GM03348 (cell line): ENCODE measurements at places on chromosomes 6 and 20.

- DNase-seq, result no peak
These were observed 1167.7 kb upstream of the ADGRB3 start for GRCh38 chr6:67467341-67467740.

- no peak for DNase-seq
These were observed 21.8 kb upstream of the UFL1 start for GRCh38 chr6:96499781-96500180.

DNA sequence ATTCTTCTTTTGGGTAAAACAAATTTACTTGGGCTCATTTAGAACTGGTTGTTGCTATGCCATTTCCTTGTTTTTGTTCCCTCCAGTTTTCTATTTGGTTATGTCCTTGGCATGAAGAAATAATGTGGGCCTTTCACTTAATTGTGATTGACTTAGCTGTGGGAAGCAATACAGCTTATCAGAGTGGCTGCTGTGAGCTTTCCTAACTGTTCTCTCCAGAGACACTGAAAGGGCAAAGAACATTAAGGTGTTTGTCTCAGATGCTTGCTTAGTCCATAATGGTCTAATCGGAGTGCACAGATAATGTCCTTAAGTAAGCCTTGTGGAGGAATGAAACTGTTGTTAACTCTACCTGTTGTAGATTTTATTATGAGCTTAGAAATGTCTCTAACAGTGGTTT, 56.6 kb downstream of the SH3BGRL2 start:
- no peak for DNase-seq

DNA sequence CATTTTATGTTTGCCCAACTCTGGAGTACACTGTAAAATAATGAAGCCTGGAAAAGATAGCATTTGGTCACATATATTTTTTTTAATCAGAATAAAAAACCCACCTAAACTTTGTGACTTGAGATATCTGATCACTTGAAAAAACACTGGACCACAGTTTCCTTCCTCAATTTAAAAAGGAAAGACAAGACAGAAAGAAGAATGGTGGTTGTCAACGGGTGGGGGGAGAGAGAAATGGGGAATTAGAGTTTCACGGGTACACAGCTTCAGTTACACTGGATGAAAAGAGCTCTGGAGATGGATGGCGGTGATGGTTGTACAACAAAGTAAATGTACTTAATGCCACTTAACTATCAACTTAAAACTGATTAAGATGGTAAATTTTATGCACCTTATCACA, 14.7 kb upstream of the DST start:
- no peak for DNase-seq

DNA sequence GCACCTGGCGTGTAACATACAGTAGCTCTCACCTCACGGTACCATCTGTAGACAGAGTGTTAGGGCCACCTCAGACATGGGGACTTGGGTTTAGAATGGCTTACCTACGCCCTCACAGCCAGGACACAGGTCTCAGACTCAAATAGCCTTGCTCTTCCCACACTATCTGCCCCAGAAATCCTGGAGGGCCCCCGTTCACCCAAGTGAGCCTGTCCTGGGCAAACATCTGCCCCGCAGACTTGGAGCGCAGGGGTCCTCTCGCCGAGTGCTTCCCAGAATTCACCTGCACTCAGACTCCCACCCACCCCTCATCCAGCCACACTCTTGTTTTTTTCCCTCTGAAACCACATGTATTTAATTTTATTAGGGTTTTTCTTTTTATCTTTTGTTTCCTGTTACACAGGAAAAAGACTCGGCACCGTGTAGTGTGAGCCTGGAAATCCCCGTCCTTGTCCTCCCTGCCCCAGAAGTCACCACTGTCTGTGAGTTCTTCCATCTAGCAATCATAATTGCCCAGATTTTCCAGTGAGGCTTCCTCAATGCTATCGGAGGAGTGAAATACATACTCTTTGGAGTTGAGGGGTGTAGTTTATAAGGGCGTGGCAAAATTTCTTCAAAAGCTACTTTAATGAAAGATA, 17.1 kb upstream of the MAP1LC3A start:
- no peak for DNase-seq

- peak; percentile 78 for DNase-seq
These were observed 79.5 kb upstream of the MYL9 start for GRCh38 chr20:36461600-36462439.

GRCh38 chr6:167676666-167677421, 149.9 kb upstream of the AFDN start:
- no peak for DNase-seq

DNA sequence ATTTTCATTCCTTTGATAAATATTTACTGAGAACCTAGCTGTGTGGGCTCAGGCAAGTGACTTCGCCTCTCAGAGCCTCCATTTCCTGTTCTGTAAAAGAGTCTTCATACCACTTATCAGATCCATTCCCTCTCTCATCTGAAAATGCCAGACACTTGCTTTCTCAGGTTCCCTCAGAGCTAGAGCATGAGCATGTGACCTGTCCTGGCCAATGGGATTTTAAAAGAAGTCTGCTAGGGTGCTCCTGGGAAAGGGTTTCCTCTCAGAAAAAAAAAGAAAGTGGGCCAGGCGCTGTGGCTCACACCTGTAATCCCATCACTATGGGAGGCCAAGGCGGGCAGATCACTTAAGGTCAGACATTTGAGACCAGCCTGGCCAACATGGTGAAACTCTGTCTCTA, 5.3 kb downstream of the KCNB1 start:
- DNase-seq, result no peak

DNA sequence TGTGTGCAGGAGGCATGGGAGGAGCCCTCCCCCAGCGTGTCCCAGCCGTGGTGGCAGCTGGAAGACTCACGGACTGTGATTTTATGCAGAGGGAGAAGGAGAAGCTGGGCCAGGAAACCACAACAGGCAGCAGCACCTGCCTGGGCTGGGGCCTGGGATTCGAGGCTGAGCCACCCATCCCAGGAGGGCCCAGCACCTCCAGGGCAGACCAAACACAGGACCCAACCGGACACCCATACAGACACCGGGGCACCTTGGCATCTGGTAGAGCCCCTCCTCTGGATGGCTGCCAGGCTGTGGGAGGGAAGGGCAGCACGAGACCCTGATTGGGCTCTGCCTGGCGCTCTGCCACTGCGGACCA, 41.7 kb upstream of the CHRNA4 start:
- no peak for DNase-seq

GRCh38 chr6:51285876-51286275, 467.2 kb downstream of the TFAP2B start:
- DNase-seq, result no peak

- no peak for DNase-seq
These were observed 256.4 kb downstream of the ARID1B start for GRCh38 chr6:157033428-157034140.

DNA sequence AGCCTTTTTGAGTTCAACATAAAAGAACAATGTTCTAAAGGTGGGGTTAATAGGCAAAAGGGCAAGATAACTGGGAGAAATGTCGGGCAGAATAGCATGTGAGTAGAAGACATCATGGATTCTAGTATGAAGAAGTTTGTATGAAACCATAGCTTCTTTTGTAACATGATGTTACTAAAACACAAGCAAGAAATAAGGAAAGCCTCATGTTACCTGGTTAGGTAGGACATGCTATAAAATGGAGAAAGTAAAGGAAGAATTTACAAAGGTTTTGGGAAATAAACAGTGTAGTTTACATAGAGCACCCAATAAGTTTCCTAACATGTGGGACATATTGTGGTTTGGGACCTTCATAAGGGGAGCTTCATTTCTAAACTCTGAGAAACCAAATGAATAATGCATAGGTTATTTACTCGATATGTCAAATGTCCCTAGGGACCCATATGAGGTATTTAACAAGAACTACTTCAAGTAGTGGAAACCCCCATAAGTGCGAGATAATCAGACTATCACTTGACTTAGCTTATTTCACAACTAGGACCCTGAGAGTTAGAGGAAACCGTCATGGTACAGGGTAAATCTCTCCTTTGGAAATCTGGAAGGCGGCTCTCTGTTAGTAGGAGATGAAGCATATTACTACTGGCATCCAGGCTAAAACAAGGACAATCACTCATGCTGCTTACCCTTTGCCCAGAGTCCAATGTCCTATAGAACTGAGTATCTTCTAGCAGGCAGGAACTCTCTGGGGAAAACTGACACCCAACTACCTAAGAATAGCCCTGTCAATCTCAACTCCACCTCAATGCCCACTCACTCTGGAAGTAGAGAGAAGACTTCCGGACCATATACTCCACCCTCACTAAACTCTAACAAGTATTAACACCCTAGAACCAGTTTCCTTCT, 57.5 kb downstream of the ILRUN start:
- DNase-seq, result no peak

GRCh38 chr20:17061715-17062114, 165.1 kb upstream of the PCSK2 start:
- DNase-seq, result no peak

GRCh38 chr6:32461493-32461892, 21.8 kb downstream of the HLA-DRA start:
- DNase-seq, result no peak

DNA sequence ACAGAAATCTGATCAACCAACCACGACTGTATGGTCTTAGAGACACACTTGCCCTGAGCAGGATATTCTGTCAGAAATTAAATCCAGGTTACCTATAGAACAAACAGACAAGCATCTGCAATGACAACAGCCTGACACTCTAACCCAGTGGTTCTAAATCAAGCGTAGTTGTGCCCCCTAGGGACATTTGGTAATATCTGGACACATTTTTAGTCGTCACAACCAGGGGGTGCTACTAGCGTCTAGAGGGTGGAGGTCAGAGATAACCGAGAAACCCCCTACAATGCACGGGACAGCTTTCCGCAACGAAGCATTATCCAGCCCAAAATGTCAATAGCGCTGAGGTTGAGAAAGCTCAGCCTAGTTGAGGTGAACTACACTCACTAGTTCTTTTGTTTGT, 32.3 kb downstream of the ID4 start:
- no peak for DNase-seq

DNA sequence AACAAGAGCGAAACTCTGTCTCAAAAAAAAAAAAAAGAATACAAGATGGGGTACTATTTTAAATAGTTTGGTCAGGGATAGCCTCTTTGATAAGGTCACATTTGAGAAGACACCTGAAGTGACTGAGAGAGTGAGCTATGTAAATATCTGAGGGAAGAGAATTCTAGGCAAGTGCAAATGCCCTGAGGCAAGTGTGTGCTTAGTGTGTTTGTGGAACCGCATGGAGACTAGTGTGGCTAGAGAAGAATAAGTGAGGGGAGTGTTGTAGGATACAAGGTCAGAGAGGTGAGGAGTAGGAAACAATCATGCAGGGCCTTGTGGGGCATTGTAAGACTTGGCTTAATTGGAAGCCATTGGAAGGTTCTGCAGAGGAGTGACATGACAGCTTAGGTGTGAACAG, 3.4 kb downstream of the RSPH9 start:
- DNase-seq, result no peak

- peak; percentile 76 for DNase-seq
These were observed 284.7 kb upstream of the TAB2 start for GRCh38 chr6:149032599-149033405.

DNA sequence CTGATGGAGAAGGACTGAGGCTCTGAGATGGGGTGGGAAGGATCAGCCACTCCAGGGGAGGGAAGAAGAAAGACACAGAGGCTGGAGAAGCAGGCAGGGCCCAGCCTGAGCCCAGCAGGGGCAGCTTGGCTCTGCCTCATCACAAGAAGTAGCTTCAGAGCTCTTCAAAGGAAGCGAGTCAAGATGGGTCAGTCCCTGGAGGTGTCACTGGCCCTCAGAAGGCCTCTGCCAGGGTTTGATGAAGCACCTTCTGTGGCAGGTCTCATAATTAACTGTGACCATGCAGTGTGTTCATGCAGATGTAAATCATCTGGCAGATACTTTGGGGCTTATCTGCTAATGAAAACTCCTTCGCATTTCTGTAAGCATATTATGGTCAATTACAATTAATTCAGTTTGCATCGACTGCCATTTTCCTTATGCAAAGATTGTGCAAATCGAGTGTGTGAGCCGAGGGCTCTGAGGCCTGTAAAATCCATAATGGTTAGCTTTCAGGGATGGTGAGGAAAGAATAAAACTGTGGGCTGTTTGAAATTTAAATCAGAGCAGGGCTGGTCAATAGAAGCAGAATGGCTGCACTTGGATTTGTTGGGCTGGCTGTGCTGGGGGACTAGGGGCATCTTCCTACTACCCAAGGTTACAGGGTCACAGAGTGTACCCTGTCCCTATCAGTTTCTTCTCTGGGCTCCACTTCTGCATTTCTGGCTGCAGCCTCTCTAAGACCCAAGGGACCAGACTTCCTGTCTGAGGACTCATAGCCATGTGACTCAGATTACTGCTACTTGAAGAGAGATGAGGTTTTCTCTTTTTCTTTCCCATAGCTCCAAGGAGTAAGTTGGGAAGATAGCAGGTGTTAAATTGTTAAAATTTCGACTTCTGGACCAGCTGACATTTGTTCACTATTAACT, 376.6 kb downstream of the DHX35 start:
- no peak for DNase-seq

GRCh38 chr20:45576995-45577394, 2.1 kb downstream of the WFDC8 start:
- peak; percentile 7 for DNase-seq

DNA sequence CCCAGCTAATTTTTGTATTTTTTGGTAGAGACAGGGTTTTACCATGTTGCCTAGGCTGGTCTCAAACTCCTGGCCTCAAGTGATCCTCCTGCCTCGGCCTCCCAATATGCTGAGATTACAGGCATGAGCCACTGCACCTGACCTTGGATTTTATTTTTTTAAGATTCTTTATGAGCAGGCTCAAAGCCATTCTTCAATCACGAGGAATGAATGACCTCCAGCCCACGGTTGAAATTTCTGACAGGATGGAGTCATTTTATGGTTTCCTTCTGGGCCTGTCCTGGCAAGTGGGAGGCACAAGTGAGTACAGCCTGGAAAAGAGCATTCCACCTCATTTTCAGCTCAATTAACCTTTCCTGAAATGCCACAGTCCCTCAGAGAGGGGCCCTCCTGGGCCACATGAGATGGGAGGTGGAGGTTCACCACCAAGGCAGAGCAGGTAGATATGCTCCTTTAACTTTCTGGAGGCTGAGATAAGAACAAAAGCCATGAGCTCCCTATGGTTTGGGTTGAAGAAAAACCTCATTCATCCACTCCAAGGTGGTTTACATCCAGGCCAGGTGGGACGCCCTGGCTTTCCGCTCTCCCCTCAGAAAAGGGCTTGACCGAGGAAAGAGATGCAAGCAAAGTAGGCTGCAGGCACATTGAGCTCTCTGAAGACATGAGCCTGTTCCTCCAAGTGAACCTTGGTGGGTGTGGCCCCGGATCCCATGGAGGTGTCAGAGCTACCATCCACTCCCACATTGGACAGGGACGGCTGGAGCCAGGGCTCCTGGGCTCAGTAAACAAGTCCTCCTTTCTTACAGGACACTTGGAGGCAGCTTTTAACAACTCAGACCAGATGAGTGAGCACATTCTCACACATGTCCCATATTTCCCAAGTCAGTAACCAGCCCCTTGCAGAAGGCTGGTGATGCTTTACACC, 208.5 kb upstream of the SSTR4 start:
- DNase-seq, result no peak
